ENCODE measurements at places on chromosomes 13 and 19. TPM values are rescaled to one million over a fixed set of nuclear protein-coding genes. Genes with fewer than 3 reads are reported as not detected.
A peak's percentile ranks its signal among the peaks of the same experiment; 100 is the strongest.

DNA sequence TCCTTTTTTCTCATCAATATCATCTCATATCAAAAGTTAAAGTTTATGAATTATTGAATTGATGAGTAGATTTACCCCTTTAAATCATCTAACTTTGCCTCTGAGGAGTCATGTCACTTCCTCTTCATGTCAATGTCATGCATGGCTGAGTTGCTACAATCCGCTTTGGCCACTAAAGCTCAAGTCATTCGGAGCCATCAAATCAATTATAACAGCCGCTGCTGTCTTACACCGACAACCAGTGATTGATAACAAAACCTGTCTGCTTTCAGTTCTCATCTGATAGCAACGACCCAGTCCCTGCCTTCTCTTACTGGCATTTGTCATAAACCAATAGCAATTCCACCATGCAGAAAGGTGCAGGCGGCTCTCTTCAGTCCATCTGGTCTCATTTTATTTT lies 429.3 kb downstream of the DIAPH3 start:
- H3K27ac ChIP-seq, result no peak overlapping the region
- H3K4me1 ChIP-seq, result no peaks in the 10 kb centered on the region
- DNase-seq, result no peak
- no peak overlapping the region for H3K4me3 ChIP-seq
- no peaks in the 10 kb centered on the region for H3K36me3 ChIP-seq

DNA sequence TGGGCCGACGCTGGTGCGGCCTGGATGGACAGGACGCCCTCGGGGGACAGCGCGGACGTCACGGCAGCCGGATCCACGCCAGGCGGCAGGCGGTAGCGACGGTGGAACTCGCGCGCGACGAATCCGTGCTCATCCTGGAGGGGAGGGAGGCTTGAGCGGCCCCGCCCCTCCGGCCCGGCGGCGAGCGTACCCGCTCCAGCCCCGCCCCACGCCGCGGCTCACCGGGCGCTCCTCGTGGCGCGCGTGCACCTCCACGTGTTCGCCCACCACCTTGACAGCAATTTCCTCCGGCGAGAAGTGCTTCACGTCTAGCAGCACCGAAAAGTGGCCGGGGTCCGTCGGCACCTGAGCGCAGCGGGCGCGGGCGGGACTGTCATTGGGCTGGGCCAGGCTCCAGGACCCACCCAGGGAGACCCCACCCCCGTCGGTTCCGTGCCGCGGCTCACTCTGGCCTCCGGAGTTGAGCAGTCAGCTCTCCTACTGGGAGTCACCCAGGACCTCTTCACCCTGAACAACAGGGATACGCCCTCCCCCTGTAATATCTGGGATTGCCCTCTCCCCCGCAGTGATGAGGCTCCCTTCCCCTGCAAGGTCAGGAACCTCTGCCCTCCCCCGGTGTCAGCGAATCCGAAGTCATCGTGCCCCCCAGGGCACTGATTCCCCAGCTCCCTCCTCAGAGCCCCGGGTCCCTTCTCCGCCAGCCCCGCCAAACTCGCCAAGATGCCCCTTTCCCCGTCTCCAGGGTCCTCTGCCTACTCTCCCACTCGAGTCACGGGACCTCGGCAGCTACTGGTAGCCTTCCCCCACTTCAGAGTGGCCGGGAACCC lies 1.1 kb downstream of the HSPB6 start:
- H3K4me1 ChIP-seq, result peaks cover 37% of the 10 kb centered on the region
- H3K27ac ChIP-seq, result peak overlapping the region; percentile 76
- H3K4me3 ChIP-seq, result peak overlapping the region; percentile 52
- H3K36me3 ChIP-seq, result peaks cover 29% of the 10 kb centered on the region
- peak; percentile 46 for DNase-seq

- H3K4me3 ChIP-seq, result no peak overlapping the region
- H3K27ac ChIP-seq, result no peak overlapping the region
- no peak for DNase-seq
- no peaks in the 10 kb centered on the region for H3K36me3 ChIP-seq
- no peaks in the 10 kb centered on the region for H3K4me1 ChIP-seq
Measured at GRCh38 chr13:55410398-55411330, 1730.1 kb upstream of the PRR20A start.

DNA sequence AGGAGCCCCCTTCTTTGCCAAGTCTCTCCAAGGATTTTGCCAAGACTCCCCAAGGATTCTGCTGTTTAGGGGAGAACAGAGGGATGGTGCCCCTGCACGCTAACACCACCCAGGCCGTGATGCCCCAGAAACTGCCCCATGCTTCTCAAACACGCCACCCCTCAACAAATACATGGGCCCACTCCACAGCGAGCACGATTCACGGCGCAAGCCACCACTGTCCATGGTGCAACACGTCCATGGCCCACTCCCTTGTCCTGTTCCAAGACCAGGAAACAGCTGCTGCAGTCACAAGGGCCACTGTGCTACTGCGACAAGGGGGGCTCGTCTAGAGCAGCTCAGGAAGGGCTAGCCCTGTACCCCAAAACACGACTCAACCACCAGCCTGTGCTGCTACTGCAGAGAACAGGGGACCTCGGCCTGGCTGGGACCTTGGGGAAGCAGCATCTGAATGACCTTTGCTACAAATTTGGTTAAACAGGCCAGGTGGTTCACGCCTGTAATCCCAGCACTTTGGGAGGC lies 36.5 kb upstream of the ISYNA1 start:
- no peak for DNase-seq
- H3K36me3 ChIP-seq, result peaks cover 3% of the 10 kb centered on the region
- peak overlapping the region; percentile 9 for H3K27ac ChIP-seq
- H3K27me3 ChIP-seq, result no peaks in the 10 kb centered on the region
- peaks cover 47% of the 10 kb centered on the region for H3K4me1 ChIP-seq

The FFAR3 gene
- not detected for total RNA-seq

DNA sequence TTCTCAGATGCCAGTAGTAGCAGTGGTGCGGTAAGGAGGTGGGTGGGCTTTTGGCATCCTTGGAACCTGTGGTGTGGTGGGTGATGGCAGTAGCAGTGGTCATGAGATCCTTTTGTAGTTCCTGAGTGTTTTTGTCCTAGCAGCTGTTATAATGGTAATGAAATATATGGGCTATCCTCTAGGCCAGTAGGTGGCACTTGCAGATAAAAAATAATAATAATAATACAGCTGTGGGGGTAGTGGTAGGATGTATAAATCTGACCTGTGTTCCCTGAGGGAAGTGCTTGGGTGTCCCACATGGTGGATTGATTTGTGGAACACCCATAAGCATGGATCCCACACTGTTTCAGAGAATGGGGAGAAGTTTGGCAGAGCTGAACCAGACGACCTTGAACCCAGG lies 334.0 kb downstream of the SLITRK5 start:
- DNase-seq, result no peak
- no peaks in the 10 kb centered on the region for H3K27me3 ChIP-seq
- H3K4me1 ChIP-seq, result no peaks in the 10 kb centered on the region
- H3K27ac ChIP-seq, result no peak overlapping the region
- no peak overlapping the region for H3K4me3 ChIP-seq

GRCh38 chr19:31613683-31614219 lies 264.5 kb upstream of the TSHZ3 start:
- H3K27me3 ChIP-seq, result no peaks in the 10 kb centered on the region
- no peaks in the 10 kb centered on the region for H3K36me3 ChIP-seq
- H3K4me1 ChIP-seq, result no peaks in the 10 kb centered on the region
- H3K4me3 ChIP-seq, result no peak overlapping the region
- H3K27ac ChIP-seq, result no peak overlapping the region

GRCh38 chr19:35291916-35292315 lies at the start of gene MAG:
Gene MAG (plus strand): TSS chr19:35292161. CDS start chr19:35295409, 3,248 bp downstream.
- H3K4me1 ChIP-seq, result peaks cover 8% of the 10 kb centered on the region
- H3K27me3 ChIP-seq, result no peaks in the 10 kb centered on the region
- H3K36me3 ChIP-seq, result no peaks in the 10 kb centered on the region
- no peak for DNase-seq
- no peak within 1 kb of the TSS for H3K27ac ChIP-seq
- H3K4me3 ChIP-seq, result no peak within 1 kb of the TSS

The FBN3 gene
- not detected for total RNA-seq

GRCh38 chr13:51825681-51826254 lies 19.2 kb downstream of the TMEM272 start:
- no peak for DNase-seq
- peaks cover 9% of the 10 kb centered on the region for H3K36me3 ChIP-seq
- H3K27me3 ChIP-seq, result no peaks in the 10 kb centered on the region
- H3K4me1 ChIP-seq, result peaks cover 94% of the 10 kb centered on the region

The RNF17 gene
- 0.29 TPM for total RNA-seq

- H3K36me3 ChIP-seq, result peaks cover 13% of the 10 kb centered on the region
- H3K27me3 ChIP-seq, result peaks cover 8% of the 10 kb centered on the region
- no peak overlapping the region for H3K27ac ChIP-seq
Measured at GRCh38 chr13:44280456-44280855, 93.2 kb upstream of the SERP2 start.

DNA sequence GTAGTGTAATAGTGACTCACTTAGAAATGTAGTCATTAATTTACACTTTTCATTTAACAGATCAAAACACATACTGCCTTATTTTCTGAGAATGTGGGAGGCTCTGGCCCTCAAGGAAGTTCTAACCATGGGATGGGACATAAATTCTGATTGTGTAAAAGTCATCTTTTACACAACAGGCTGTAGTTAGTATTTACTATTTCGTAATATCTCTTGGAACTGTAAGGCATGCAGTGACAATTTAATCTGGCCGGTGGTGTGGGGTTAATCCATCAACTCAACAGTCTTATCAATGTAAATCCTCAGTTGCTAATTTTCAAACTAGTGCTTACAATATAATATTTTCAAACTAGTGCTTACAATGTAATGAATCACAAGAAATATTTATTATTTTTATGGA lies 1599.2 kb downstream of the EFNB2 start:
- H3K36me3 ChIP-seq, result no peaks in the 10 kb centered on the region
- H3K27ac ChIP-seq, result no peak overlapping the region
- DNase-seq, result no peak

The AZU1 gene
- not detected for total RNA-seq

DNA sequence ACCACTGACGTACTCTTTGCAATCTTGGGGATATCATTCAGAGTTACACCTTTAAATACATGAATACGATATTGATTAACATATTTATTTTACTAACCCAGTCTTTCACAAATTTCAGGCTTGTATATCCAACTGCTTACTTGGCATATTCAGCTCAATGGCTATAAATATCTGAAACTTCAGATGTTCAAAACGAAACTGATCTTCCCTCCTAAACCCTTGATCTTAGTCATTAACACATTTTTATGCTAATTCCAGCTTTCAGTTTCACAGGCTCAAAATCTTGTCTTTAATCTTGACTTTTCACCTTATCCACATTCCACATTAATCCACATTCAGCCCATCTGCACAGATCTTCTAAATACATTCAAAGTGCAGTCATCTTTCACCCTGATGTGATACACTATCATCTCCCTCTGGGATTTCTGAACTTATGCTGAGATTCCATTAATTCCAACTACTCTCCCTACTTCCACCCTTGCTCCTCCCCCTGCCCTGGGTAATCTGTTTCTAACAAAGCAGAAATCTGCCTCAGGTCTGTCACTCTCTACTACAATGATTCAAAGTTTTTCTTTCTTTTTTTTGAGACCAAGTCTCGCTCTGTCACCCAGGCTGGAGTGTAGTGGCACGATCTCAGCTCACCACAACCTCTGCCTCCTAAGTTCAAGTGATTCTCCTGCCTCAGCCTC lies 387.2 kb downstream of the GPC5 start:
- no peaks in the 10 kb centered on the region for H3K27me3 ChIP-seq
- no peak overlapping the region for H3K4me3 ChIP-seq
- no peak overlapping the region for H3K27ac ChIP-seq
- DNase-seq, result no peak

DNA sequence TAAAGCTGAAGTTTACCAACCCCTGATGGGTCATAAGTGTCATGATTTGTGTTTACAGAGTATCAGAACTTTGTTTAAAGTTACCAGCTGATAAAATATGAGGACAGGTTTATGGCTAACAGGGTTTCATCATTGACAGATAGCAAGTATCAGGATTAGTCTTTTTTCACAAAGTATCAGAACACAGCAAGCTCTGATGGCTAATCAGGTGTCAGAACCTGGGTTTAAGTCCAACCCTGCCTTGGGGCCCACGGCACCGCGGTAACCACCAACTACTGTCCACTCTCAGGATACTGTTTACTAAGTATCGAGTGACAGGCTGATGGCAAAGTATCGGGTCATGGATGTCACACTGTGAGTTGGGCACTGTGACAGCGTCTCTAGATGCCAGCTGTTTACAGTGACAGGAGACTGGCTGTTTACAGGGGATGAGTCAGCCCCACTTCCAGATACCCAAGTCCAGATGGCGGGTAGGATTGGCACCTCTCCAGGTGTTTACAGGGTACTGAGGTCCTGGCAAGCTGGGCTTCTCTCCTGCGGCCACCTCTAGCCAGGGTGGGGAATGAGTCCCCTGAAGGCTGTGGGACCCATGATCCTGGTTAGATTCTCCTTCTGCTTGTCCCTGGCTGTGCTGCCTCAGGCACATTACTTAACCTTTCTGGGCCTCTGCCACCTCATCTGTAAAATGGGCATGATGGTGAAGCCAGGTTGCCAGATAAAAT lies 21.8 kb downstream of the ARRDC2 start:
- no peak for DNase-seq
- H3K4me1 ChIP-seq, result peaks cover 12% of the 10 kb centered on the region
- no peak overlapping the region for H3K27ac ChIP-seq

- H3K4me3 ChIP-seq, result no peak overlapping the region
- no peak overlapping the region for H3K27ac ChIP-seq
- H3K27me3 ChIP-seq, result peaks cover 32% of the 10 kb centered on the region
- H3K36me3 ChIP-seq, result no peaks in the 10 kb centered on the region
- no peaks in the 10 kb centered on the region for H3K4me1 ChIP-seq
- DNase-seq, result no peak
Measured at GRCh38 chr13:95833719-95834118, 156.8 kb downstream of the DNAJC3 start.

- no peaks in the 10 kb centered on the region for H3K36me3 ChIP-seq
- peaks cover 33% of the 10 kb centered on the region for H3K4me1 ChIP-seq
- no peak overlapping the region for H3K27ac ChIP-seq
- no peaks in the 10 kb centered on the region for H3K27me3 ChIP-seq
Measured at GRCh38 chr19:28504727-28505126, 708.2 kb downstream of the UQCRFS1 start.

The CASP14 gene
- not detected for total RNA-seq

GRCh38 chr13:30676672-30677071 lies 58.7 kb upstream of the ALOX5AP start:
- DNase-seq, result no peak
- H3K27ac ChIP-seq, result no peak overlapping the region
- no peaks in the 10 kb centered on the region for H3K36me3 ChIP-seq
- peaks cover 19% of the 10 kb centered on the region for H3K4me1 ChIP-seq

The WDR87 gene
- total RNA-seq, result not detected

GRCh38 chr13:24644036-24644435 lies 36.2 kb upstream of the ATP12A start:
- no peak for DNase-seq
- H3K4me3 ChIP-seq, result no peak overlapping the region
- peaks cover 1% of the 10 kb centered on the region for H3K4me1 ChIP-seq
- H3K27me3 ChIP-seq, result peaks cover 2% of the 10 kb centered on the region
- H3K36me3 ChIP-seq, result no peaks in the 10 kb centered on the region

GRCh38 chr19:5718037-5718578 lies 1.8 kb downstream of the LONP1 start:
- no peak for DNase-seq
- peak overlapping the region; percentile 97 for H3K27ac ChIP-seq
- H3K27me3 ChIP-seq, result no peaks in the 10 kb centered on the region
- H3K4me1 ChIP-seq, result peaks cover 36% of the 10 kb centered on the region
- H3K4me3 ChIP-seq, result peak overlapping the region; percentile 96
- peaks cover 20% of the 10 kb centered on the region for H3K36me3 ChIP-seq

- peaks cover 6% of the 10 kb centered on the region for H3K4me1 ChIP-seq
- no peak overlapping the region for H3K27ac ChIP-seq
- H3K36me3 ChIP-seq, result no peaks in the 10 kb centered on the region
- peak; percentile 32 for DNase-seq
- peak overlapping the region; percentile 46 for H3K4me3 ChIP-seq
- peaks cover 22% of the 10 kb centered on the region for H3K27me3 ChIP-seq
Measured at GRCh38 chr13:110874508-110874960, 40.3 kb downstream of the ANKRD10 start.

The ZNF565 gene
- total RNA-seq, result 3.3 TPM
